ENCODE measurements at places on chromosomes 4 and X.

DNA sequence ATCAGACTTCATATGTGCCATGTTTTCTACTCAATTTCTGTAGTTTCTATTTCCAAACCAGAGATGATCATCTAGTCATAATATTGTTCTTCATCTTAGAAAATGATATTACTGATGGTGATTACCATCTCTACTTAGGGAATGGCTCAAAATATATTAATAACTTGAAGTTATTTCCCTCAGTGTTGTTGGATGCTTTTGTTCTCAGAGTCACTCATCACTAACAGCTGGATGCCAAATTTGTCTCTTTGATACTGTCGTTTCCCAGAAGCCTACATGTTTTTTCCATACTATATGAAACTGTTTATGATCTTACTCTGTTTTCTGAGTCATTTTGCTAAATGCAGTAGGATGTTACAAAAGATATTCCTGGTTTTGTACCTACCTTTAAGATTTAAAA, 8.9 kb downstream of the PGAM4 start:
- no peak for DNase-seq

DNA sequence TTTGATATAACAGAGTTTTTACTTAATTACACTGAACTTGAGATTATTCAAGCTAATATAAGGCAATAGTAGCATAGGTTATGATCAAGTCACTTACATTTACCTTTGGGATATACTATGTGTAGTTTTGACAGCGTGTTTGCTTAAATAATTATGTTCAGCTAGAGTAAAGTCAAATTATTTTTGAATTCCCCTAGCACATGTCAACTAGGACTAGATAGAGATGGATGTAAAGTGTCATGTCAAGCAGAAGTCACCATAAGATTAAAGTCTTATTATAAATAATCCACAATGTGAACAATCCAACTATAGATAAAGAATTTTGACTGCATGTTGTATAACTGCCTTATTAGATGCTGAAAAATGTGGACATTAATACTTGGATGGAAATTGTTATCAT, 665.2 kb downstream of the GRID2 start:
- no peak for DNase-seq

DNA sequence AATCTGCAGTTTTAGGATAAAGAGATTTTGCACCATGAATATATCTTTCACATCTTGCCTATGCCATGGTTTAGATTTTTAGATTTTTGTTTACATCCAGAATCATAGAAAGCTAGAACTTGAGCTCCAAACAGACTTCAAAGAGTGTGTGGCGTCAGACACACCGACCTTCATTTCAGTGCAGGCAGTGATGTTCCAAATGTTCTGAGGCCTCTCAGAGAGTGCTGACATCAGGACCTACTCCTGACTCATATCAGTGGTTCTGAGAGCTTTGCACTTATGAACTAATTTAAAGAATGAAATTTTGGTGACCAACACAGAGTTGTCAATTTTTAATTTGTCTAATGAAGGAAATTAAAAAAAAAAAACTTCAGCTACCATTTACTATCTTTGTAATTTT, 18.3 kb downstream of the CXCR3 start:
- no peak for DNase-seq

DNA sequence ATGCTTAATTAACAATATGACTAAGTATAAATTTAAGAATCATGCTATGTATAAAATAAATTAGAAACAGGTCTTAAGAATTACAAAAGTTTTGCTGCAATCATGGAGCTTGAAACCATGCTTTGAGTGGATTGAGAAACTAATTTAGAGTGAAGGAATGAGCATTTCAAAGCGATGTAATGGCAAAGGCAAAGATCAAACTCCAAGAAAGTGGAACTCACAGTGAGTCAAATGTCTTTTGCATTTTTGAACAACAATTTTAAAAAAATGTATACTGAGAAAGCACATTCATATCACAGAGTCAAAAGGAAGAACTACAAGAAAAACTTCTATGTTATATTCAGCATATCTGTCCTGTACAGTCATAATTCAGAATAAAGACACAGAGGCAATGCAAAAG, 6.6 kb downstream of the GPRIN3 start:
- no peak for DNase-seq

GRCh38 chr4:24896977-24897376, 15.9 kb downstream of the CCDC149 start:
- no peak for DNase-seq

DNA sequence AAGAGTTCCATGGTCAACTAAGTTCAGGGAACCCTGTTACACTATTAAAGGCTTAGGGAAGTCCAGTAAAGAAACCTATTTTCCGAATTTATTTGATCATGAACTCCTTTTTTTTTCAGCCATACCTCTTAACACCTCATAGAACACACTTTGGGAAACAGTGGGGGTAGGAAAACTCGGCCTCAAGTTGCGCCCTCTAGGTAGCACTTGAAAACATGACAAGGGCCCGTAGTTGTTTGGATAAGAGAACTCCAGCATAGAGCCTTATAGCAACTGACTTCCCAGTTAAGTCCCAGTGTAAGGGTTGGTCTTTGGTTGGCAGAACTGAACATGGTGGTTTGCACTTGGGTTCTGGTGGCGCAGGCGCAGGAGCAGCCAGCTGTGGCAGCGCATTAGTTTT, 14.4 kb downstream of the OGT start:
- DNase-seq: no peak

DNA sequence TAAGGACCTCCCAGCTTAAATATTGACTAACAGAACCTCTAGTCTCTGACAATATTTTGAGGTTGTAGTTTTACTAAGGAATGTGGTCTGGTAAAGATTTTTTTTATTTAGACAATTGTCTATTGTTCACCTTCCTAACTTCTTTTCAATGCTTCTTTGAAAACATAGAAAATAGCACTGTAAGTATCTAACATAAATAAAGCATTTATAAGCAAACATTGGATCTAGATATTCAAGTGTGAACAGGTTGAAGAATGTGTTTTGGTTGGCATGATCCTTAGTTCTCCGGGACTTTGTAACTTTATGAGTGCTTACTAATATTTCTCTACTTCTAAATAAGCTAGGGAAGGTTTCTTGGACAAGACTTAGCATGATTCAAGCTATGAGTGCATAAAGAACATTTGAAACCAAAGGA, 285.4 kb upstream of the ARSJ start:
- no peak for DNase-seq

DNA sequence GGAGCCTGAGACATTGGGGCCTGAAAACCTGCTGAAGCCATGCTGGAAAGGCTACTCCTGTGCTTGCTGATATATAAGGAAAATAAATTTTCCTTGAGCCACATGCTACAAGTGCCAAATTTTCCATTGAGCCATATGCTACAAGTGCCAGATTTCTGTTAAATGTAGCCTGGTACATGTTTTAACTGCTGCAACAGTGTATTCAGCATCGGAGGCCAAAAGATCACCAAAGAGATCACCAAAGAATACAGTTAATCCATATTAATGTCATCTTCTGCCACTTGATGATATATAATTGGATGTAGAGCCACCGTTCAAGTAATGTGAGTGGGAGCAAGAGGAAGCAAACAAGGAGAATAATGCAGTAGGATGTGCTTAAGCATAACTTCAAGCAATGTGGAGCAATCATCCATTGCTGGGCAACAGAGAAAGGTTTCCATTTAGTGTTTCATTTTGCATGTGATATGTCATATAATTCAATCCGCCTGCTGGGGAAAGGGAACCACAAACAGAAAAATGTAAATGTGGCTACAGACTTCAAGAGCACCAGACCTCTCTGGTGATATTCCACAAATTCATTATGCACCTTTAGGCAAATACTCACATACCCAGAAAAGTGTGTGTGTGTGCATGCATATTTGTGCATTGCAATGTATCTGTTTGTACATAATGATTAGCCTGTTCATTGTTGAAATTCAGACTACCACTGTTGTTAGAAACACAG, 295.9 kb downstream of the KCNIP4 start:
- no peak for DNase-seq

GRCh38 chr4:119797238-119797894, 168.8 kb upstream of the PDE5A start:
- DNase-seq: no peak

DNA sequence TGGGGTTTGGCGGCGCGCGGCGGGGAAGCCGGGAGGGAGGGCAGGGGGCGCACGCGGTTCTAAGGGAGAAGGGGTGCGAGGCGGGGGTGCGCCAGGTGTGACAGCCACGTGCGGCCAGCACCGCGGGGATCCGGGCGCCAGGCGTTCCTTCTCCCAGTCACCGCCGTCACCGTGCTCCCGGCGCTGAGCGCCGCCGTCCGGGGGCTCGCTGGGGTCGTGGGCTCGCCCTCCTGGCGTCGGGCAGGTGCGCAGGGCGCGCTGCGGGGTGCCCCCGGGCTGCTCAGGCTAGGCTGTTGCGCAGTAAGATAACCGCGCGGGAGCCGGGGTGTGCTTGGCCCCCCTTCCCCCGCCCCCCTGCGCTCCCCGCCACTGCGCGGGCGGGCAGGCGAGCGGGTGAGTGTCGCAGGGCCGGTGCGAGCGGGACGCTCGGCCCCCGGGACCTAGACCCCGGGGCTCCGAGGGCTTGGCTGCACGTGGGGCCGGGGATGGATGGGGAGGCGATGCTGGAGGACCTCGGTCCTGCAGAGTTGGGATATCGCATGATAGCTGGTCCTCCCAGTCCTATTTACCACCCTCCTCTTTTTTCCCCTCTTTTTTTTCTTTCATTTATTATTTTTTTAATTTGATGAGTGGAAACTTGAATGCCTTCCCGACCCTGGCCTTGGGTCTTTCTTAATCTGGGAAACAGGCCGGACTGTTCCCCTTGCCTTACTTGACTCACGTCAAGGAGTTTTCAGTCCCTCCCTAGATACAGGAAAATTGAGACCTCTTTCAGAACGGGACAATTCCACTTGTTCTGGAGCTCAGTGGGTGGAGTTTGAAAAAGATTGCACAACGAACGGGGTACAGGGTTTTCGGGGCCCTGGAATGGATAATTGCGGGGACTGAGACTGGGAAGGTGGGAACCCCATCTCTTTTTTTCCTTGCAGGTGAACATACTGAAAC, 797 bp downstream of the TXLNG start:
- DNase-seq: peak; percentile 48

DNA sequence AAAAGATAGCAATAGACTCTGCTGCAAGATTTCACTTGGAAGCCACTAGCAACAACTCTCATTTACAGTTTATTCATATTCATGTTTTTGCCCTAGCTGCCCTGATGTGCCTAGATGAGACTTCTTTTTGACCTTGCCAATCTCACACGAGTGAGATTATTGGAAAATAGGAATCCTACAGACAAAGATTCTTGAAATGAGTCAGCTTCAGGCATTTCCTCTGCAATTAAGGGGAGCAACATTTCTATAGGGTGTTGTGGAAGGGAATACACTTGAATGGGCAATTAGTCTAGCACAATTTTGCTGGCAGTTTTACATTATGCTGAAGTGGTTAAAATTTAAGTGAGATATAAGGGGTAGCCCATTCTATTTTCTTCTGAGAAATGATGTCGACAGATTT, 217.0 kb upstream of the FAT4 start:
- DNase-seq: no peak

- DNase-seq: no peak
Measured at GRCh38 chrX:20971250-20971649, 403.0 kb upstream of the CNKSR2 start.

GRCh38 chr4:156536661-156537060, 434.9 kb downstream of the PDGFC start:
- DNase-seq: no peak

DNA sequence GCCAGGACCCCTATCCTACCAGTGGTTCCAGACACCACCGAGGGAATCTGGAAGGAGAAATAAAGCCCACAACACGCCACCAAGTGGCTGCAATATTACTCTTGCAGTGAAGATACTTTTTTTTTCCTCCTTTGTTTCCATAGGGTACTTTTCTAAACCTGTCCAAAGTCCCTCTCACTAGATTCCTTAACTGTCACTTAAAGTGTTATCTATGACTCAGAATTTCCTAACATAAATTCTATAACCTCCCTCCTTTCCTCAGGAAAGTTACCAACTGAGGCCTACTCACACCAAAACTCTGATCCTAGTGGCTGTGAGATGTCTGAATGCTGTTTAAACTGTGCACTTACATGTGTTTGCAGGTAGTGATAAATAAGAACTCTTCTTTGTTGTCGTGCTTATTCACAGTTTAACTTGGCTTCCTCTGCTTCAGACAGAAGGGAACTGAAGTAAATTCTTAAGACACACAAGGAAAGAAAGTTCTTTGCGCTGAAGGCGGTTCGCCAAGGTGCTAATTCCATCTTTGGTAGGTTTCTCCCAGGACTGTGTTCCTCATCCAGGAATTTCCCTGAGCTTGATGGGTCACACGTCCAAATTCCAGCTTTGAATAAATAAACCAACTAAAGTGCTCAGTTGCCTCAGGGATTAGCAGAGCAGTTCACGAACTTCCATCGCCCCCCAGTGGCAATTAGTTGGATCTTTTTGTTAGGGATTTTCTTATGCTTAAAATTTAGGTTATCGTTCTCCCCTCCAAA, 10.7 kb upstream of the HCCS start:
- DNase-seq: peak; percentile 25

DNA sequence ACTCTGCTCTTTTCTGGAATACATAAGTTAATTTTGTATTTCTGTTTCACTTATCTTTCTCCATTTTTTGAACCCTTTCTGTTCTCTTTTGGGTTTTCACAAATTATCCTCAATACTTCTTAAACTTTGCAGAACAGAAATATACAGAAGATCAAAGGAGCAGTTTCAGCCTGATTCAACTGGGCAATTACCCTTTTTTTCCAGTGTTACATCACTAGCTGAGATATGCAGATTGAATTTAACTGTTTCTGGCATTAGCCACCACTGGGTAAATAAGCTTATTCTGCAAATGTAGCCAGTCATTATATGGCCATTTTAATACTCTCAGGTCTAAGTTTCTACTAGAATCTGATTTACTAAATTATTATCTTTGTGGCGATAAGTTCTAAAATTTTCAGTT, 66.9 kb upstream of the GRID2 start:
- peak; percentile 7 for DNase-seq

GRCh38 chr4:156252358-156252921, 298.8 kb upstream of the CTSO start:
- no peak for DNase-seq

DNA sequence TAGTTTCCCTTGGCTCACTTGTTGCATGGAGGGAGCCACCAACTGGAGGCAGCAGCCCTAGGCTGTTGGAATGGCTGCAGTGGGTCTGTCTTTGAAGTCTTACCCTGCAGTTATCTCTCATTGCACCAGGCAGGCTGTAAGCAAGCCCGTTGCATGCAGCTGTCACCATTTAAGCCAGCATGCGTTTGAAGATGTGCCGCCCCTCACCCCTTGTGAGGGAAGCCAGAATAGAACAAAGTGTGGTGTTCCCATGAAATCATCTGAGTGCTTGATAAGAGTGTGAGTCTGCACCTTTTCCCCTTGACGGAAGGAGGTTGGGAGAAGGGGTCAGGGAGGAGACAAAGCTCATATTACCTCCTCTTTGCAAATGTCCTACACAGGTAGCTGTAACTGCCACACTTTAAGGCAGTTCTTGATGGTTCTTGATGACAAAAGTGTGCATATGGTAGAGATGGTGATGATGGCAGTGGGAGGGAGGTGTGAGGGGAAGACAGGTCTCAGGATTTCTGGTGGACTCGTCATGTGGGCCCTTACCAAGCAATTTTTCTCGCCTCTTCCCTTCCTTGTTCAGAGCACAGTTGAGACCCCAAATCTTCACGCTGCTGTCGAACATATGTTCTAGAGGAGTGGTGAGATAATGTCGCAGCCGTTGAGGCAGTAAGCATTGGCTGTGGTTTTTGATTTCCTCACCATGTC, 191.4 kb upstream of the LEF1 start:
- no peak for DNase-seq

Measured in body of pancreas (tissue), 4 donors.